Non-pigmented ciliary epithelial cell (primary cell): ENCODE measurements at places on chromosomes 6 and 20.

DNA sequence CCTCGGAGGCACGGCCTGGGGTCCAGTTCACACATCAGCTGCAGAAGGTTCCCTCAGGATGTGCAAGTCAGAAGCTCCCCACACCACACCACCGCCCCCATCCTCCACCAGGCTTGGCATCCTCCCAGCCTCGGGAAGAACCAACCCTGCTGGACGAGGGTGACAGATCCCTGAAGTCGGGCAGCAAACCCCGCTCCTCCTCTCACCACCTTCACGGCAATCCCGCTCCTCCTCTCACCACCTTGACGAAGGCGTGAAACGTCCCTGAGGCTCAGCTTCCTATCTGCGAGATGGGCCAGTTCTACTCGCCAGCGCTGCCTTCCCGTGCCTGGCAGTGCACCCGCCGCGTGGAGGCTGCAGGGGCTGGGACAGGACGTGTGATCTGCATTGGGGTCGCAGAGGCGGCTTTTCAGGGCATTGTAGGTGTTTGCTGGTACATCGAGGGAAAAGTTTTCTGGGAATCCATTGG lies 327.0 kb downstream of the TAF4 start:
- DNase-seq: no peak

GRCh38 chr20:5008759-5009158 lies 7.4 kb upstream of the SLC23A2 start:
- DNase-seq: no peak

DNA sequence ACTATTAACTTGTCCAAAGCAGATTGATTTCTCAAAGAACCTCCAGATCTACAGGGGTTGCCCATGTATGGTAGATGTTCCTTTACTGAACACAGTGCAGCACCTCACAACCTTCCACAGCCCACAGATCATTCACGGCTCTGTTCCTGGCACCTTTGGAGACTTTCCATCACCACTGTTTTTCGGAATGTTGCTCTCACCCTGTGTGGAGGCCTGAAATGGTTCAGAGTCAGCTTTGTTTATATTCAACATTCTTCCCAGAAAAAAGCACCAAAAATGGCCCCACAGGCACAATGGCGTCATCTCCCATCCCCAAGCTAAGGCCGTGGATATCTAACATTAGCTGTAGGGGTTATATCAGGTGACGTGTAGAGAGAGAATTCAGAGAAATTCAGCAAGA lies 74.7 kb downstream of the DHX35 start:
- no peak for DNase-seq

GRCh38 chr6:156954816-156955215 lies 177.6 kb downstream of the ARID1B start:
- no peak for DNase-seq

GRCh38 chr20:49340161-49340966 lies 62.5 kb upstream of the ZNFX1 start:
- no peak for DNase-seq

DNA sequence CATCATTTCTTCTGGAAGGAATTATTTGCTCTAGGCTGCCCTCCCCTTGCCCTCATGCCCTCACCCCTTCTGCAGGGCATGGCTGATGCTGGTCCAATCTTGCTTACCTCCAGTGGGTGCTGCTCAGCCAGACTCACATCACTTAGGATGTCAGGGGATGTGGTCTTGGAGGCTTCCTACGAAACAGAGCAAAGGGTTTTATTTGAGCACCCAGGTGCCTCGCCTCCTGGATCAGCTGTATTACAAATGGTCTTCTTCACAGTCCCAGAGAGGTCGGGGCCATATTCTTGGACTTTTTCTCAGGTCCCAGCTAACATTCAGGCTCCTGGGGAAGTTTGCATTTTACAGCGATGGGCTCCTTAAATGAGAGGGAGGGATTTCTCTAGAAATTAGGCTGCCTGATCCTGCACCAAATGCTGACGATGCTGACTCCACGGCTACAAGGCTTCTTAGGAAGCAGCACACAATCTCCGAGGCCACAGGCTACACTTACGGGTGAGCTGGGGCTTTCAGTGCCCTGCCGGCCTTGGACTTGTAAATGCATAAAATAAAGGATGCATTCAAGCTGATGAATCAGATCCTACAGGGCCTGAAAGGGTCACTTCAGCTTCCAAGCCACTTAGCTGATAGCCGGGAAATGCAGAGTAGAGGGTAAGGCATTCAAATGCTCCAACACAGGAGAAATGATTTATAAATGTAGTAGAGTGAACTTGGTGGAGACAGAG lies 159.8 kb upstream of the ECI2 start:
- DNase-seq: no peak

DNA sequence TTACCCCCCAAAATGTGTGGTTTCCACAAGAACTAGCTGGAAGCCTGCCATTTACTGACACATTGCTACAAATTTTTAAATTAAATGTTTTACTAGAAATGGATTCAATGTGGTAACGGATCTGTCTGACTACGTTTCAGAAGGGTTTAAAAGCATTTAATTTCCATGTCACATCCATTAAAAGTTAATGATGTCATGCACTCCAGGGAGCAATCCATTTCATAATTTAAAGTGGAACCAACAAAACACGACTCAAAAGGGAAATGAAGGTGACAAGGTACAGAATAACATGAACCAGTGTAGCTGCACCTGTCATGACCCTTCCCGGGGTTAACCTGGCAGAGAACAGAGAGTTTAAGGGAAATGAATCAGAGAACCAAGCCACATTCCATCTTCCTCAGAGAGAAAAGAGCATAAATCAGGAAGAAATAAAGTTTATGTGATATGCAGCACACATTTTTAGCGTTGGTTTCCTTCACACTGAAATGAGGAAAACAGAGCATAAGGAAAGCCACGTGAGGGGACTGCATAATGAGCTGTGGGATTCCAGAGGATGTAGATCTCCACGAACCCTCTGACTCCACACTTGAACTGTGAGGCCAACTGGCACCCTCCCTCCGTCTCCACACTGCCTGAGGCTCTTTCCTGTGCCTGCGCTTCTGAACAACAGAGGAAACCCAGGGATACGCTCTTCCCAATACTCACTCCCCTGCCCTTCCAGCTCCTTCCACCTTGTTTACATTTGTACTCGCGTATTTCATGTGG lies 170.3 kb upstream of the AHI1 start:
- DNase-seq: no peak

DNA sequence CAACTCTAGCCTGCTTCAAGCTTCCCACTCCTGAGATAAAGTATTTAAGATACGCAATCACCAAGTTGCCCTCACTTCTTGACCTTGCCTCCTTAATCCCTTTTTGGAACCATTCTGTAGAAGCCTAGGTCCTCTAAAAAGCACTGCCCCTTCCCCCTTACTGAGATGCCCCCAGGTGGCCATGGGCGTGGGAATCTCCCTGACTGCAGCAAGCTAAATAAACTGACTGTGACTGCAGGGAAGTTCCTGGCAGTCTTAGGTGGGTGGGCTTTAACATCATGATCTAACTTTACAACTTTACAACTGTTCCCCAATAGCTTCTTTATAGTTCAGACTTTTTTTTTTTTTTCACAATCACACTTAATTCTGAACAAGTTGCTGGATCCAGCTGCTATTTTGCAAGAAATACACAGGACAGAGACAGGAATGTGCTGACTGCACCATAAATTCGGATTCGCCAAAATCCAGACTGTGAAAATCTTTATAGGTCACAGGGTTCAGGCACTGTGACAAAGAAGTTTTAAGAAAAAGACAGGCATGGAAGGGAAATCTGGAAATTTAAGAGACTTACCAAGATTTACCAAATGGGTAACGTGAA lies 344.2 kb upstream of the SULF2 start:
- no peak for DNase-seq

- DNase-seq: no peak
These were observed 49.1 kb upstream of the ZNF337 start for GRCh38 chr20:25745738-25746137.

DNA sequence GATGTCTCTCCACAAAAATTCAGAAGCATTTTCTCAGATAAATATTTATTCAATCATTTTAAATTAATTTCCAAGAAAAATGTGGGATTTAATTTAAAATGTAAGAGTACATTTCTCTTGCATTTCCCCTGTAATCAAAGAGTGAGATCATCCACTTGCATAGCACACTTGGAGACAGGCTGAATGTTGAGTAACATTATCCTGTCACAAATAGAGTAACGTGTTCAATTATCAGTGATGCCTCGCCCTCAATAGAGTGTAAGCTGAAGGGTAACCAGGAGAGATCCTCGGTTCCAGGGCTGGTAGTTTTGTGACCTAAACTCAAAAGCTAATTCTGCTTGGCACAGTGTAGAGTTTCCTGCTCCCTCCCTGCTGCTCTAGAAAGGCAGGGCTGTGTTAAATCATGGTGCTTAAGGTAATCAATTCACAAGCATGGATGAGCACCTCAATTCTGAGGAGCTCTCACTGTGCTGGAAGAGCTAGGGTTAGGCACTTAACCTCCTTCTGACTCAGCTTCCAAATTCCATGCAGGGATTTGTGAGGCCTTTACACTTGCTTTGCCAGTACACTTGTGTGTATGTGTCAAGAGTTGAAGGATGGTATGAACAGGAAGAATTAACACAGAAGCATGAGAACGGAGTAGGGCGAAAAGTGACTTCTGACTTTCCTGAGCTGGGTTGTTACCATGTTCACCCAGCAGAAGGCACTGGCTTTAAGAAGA lies 56.6 kb downstream of the MMUT start:
- DNase-seq: no peak

- DNase-seq: no peak
These were observed 13.8 kb upstream of the GTSF1L start for GRCh38 chr20:43740642-43741041.

DNA sequence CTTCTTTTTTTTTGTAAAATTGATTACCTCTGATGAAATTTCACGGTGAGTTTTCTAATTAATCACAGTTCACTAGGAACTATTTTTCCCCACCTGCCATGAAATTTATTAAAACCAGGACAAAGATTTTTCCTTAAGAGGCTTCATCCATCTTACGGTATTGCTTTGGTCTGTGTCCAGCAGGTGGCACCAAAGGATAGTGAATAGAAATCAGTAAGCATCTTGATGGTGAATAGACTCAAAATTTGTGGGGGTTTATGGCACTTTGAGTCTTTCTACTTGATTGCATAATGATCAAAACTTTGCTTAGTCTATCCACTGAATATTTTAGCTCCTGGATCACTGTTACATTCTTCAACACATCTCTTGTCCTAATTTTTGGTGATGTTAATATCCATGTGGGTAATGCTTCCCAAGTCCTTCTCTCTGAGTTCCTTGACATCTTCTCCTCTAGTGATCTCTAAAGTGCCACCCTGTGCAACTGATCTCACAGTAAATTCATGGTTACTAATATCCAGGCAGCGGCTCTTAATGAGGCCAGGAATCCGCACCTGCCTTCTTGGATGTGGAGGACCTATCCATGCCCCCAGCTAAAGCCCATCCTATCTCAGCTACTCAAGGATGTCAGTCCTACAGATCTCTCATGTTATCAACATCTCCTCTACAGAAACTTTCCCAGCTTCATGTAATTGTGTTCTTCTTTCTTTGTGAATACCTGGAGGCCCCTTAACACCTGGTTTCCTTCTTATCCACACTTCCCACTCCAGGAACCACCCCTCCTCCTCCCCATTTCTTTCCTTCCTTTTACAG lies 54.5 kb downstream of the STMND1 start:
- DNase-seq: peak; percentile 72

DNA sequence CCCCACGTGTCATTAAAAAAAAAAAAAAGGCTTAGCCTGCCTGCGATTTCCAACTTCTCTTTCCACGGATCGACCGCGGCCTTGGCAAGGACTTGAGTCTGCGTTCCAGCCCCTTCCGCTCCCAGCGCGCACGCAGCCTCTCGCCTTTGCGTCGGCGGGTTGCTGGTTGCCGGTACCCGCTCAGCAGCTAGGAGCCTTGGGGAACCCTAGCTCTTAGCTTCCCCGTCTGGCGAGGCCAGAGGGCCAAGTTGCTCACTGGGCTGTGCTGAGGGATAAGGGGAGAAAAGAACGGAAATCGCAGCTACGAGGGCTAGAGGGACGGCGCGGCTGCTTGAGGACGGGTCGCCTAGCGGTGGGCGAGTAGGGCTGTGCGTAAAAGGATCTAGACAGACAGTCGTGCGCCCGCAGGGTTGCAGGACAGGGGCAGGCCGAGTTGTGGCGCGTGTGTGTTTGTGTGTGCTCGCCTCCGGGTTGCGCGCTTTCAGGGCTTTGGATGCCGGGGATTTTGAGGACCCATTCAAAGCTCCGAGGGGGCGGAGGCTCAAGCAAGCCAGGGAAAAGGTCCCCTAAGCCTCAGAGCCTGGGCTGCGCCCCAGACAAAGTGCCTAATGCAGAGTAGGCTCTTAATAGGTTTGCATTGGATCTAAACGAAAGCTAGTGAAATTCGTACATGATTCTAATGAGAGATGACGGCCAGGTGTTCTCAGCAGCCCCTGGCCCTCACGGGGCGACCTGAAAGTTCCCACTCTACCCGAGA lies 40.5 kb upstream of the OSTM1 start:
- peak; percentile 45 for DNase-seq

GRCh38 chr20:37385176-37385575 lies 39.2 kb downstream of the SRC start:
- no peak for DNase-seq

GRCh38 chr6:33790379-33790778 lies 1.4 kb upstream of the LEMD2 start:
- no peak for DNase-seq

DNA sequence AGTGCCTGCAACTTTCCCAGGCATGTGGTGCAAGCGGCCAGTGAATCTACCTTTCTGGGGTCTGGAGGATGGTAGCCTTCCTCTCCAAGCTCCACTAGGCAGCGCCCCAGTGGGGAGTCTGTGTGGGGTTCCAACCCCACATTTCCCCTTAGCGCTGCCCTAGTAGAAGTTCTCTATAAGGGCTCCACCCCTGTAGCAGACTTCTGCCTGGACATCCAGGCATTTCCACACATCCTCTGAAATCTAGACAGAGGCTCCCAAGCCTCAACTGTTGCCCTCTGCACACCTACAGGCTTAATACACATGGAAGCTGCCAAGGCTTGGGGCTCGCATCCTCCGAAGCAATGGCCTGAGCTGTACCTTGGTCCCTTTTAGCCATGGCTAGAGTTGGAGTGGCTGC lies 321.6 kb downstream of the TFAP2A start:
- no peak for DNase-seq
